ENCODE measurements at places on chromosomes 2 and 18.
A peak's percentile ranks its signal among the peaks of the same experiment; 100 is the strongest.

- DNase-seq = no peak
These were observed 443.5 kb upstream of the MAP2 start for GRCh38 chr2:208980321-208980720.

GRCh38 chr2:203709416-203710040 lies 3.1 kb downstream of the CD28 start:
- DNase-seq = no peak

DNA sequence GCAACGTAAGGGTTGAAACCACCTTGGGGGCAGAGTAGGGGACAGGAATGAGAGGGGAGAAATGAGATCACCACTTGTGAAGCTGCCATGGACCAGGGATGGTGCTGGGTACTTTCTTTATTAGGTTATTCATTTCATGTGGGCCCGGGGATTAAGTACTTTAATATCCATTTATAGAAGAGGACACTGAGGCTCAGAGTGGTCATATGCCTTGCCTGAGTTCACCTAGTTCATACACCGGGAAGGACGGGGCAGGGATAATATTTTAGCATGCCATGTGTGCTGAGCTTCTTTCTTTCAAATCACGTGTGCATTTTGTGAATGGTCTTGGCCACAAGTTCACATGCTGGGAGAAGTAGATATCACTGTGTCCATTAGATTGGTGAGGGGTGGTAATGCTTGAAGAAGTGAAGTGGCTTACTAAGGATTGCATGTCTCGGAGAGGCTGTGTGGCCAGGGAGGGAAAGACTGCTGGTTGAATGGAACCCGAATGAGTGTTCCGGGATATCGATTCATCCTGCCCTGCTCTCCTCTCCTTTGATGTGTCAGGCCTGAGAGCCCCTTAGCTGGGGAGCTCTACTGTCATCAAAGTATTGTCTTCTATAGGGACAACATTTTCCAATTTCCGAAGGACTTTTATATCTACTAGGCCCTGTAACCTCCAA lies 187.1 kb downstream of the MYCN start:
- no peak for DNase-seq

DNA sequence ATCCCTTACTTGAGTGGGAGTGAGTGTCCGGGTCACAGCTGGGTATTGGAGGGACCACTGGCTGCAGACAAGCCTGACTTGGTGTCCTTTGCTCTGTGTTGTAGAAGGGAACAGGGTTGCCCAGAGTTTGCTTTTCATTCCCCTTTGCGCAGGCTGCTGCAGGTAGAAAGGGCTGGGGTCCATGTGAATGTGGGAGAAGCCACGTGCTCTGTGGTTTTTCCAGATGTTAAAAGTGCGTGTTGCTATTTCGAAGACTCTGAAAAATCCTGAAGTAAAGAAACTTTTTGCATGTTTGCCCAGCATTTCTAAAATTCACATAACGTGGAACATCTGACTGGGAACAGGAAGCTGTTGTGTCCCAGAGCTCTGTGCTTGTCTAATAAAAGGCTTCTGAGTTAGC lies 28.8 kb downstream of the GLI2 start:
- peak; percentile 10 for DNase-seq

GRCh38 chr18:58788971-58789875 lies 75.5 kb upstream of the ZNF532 start:
- DNase-seq = peak; percentile 77

DNA sequence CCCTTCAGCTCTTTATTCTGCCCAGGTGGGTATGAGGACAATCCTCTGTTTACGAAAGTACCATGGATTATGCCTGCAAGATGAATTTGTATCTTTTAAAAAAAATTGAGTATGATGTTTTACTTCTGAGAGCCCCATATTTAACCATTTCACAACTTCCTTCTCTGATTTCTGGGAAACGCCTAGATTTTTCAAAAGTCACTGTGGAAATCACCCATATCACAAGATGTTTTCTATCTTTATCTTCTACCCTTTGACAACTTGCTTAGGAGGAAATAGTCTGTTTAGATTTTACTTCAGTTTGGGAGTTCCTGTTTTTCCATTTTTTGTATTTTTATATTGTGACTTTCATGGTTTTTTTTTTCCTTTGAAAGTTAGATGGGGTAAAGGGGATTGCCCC lies 53.0 kb downstream of the ICOS start:
- no peak for DNase-seq

Data from heart left ventricle (tissue), 16 donors.